ENCODE measurements at places on chromosomes 5 and 9. TPM values are rescaled to one million over a fixed set of nuclear protein-coding genes. Genes with fewer than 3 reads are reported as not detected.

The MLANA gene
- total RNA-seq, result not detected

The MELK gene
- total RNA-seq, result 1.7 TPM

The ECSCR gene
- total RNA-seq, result 48.8 TPM

The CD72 gene
- 4.5 TPM for total RNA-seq

The SHISAL2B gene
- total RNA-seq, result not detected

The PHYHD1 gene
- total RNA-seq, result 39.8 TPM

The PALM2AKAP2 gene
- total RNA-seq, result 26.2 TPM

The BARHL1 gene
- total RNA-seq, result not detected

The GRIA1 gene
- 10.3 TPM for total RNA-seq

The KCNN2 gene
- 1.2 TPM for total RNA-seq

The ITGA1 gene
- 84.4 TPM for total RNA-seq

The LTC4S gene
- total RNA-seq, result 20.1 TPM
